Stimulated activated CD8-positive, alpha-beta memory T cell treated with anti-CD3 and anti-CD28 coated beads, Interleukin-12 subunit alpha, Interleukin-12 subunit beta, amount 100 ng/mL, for 1 hour (primary cell): ENCODE measurements at places on chromosomes 6 and 20.

DNA sequence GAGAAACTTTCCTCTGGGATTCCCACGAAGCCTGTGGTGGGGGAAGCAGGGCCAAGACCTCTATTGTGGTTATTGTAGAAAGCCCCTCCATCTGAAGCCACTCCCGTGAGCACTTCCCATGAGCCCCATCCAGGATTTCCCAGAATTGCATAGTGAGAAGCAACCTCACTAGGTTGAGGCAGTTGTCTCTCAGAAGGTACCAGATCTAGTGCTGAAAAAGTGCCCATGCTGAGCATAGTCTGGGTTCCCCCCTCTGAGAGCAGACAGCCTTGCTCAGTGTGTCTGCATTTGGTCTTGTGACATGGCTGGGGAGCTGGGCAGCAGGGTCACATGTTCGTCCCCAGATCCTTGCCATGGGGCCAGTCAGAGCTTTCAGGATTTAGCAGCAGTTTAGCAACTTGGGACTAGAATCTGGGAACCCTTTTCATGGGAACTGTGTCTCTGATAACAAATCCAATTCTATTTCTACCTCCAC lies 38.6 kb downstream of the SLC9A8 start:
- no peak for DNase-seq

DNA sequence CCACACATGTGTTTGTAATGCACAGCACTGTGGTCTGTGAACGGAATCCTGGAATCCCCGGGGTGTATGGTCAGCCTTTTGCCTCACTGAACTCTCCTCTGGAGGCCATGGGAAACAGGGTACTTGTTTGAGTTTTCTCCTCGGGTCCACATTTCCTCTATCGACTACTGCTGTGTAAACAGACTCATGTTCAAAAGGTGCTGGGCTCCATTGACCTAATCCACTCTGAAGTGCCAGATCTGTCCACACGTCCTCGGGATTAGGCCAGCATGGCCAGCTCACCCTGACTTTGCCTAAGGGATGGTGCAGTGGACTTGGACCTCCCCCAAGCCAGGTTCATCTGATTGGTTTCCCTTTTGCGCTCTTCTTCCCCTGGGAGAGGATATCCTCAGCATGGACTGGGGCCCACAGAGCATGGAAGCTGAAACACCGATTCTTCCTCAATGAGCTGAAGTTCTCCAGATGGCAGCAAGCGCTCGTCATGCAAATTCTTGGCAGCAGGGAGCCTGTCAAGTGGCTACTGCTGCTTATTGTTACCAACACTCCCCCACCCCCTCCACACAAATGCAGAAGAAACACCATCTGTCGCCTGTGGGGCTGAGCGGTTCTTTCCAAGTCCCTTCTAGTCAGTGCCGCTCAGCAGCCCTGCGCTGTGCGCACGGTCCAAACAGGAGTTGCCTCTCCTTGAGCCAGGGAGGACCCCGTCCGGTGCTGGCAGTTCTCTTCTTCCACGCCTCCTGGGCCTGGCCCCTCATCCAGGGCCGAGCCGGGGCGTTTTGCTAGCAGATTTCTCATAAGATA lies 292.6 kb upstream of the MARCKS start:
- DNase-seq, result no peak

- DNase-seq, result no peak
These were observed 104.2 kb downstream of the AGPAT4 start for GRCh38 chr6:161169696-161170095.

- no peak for DNase-seq
These were observed 1.9 kb downstream of the NOL7 start for GRCh38 chr6:13617066-13617465.

- no peak for DNase-seq
These were observed 87.3 kb downstream of the FAM120B start for GRCh38 chr6:170393807-170394399.

GRCh38 chr20:40173872-40174271 lies 515.2 kb downstream of the MAFB start:
- no peak for DNase-seq

GRCh38 chr20:2663364-2663886 lies 591 bp downstream of the IDH3B start:
- no peak for DNase-seq

GRCh38 chr6:57313711-57314471 lies 3.5 kb upstream of the PRIM2 start:
- DNase-seq, result no peak

DNA sequence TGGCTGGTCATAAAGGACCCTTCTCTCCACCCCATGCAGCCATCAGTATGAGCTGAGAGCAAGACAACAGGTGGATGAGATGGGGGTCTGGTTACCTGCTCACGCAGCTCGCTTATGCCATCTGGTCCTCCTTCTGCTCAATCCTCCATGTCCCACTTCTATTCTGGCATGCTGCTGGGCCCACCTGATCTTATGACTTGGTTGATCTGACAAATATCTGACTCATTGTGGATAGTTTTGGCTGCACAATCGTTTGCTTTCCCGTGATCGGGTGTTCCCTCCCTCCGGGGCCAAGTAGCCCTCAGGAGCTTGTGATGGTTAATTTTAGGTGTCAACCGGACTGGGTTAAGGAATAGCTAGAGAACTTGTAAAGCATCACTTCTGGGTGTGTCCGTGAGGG lies 26.6 kb upstream of the ELMO2 start:
- no peak for DNase-seq

DNA sequence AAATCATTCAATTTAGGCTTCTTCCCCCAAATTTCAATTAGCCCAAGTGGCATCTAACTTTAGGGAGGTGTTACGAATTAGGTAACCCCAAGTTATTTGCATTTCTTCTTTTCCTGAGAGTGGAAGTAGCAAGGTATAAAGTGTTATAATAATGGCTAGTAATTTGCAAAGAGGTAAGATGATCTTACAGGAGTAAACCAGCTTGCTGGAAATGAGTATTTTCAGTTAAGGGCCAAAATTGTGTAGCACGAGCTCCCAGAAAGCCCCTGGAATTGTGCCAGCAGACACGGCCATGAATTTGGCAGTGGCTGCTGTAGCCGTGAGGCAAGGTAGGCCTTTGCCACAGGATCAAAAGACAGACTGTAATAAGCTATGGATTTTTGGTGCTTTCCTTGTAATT lies 38.0 kb downstream of the CITED2 start:
- no peak for DNase-seq

DNA sequence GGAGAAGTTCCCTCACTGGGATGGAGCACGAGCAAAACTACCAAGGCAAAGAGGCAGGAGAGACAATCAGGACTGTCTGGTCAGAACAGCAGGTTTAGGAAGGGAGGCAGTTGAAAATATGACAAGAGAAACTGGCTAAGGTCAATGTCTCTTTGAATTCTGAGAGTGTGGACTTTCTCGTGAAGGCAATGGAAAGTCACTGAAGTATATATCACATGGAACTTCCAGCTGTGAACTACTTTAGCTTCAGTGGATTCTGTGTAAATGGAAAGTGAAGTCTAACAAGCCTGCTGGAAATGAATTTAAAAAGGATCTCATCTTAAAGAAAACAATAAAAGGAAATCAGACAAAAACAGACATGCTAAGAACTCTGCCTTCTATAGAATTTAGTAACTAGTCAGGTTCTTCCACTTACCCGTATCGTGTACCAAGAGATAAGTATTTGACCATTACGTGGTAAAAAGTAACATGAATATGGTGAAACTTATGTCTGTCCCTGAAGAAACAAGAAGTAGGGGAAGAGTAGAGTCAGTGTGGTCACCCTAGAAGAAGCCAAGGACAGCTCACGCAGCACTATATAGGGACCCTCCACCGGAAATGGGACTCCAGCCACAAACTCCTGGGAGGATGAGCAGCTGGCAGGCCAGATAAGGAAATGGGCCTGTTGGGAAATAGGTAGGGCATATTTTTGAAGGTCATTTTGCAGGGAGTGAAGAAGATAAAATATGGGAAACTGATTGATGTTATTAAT lies 123.4 kb downstream of the MAP7 start:
- no peak for DNase-seq

- DNase-seq, result no peak
These were observed 19.6 kb downstream of the LEMD2 start for GRCh38 chr6:33769248-33769821.

DNA sequence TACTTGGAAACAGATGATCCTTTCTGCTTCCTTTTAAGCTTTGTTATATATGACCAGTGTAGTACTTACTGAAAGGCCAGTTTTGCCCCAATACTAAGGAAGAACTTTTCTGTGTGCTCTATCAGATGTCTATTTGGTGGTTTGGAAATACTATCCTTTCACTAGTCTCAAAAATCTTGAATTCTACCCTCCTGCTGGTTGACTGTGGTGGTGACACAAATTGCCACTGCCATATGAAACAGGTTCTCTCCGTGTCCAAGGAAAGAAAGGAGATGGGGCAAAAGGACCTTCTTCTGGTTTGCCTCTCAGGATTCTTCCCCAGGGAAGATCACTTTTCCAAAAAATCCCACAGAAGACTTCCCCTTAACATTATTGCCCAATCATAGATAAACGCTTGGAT lies 6.2 kb downstream of the GJE1 start:
- no peak for DNase-seq

DNA sequence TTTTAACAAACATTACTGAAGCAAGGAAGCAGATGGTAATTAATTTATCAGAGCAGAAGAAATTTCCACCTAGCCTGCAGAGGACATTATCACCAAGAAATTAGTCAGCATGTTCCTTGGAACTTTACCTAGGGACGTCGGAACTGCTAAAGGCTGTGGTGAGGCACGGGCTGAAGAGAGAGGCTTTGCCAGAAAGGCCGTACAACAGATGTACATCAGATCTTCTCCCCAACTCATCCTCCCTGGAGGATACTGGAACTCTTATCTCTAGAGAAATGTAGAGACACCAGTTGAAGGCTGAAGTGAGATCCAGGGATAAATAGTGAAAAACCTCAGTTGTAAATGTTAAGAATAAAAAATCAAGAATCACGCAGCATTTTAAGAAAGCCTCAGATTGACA lies 257.1 kb downstream of the SAMD5 start:
- no peak for DNase-seq

- no peak for DNase-seq
These were observed 485.4 kb upstream of the MANEA start for GRCh38 chr6:95091823-95092436.

GRCh38 chr6:35343092-35343834 lies 905 bp downstream of the PPARD start:
- DNase-seq, result no peak

- DNase-seq, result no peak
These were observed 19.8 kb upstream of the MYLIP start for GRCh38 chr6:16108921-16109658.

GRCh38 chr6:166999145-166999883 lies at the start of gene CEP43:
CEP43 (plus strand) TSS chr6:166999397; CDS start chr6:166999413, 16 bp downstream.
- peak; percentile 82 for DNase-seq

- DNase-seq, result no peak
These were observed 145.5 kb upstream of the RNF24 start for GRCh38 chr20:4160761-4161305.

- DNase-seq, result no peak
These were observed 57.4 kb downstream of the PRL start for GRCh38 chr6:22239261-22239921.

GRCh38 chr6:126374372-126374771 lies 34.5 kb downstream of the CENPW start:
- no peak for DNase-seq

DNA sequence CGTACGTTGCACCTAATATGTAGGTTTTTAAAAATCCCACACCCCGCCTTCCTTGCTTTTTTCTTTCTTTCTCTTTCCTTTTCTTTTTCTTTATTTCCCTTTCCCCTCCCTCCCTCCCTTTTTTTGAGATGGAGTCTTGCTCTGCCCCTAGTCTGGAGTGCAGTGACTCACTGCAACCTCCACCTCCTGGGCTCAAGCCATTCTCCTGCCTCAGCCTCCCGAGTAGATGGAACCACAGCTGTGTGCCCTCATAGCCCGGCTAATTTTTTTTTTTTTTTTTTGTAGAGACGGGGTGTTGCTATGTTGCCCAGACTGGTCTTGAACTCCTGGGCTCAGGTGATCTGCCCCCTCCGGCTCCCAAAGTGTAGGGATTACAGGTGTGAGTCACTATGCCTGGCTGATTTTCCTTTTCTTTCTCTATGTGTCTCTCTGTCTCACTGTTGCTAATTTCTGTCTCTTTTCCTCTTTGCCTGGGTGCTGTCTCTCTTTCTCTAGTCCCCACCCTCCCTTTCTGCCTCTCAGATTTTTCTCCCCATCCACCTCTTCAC lies 61.2 kb downstream of the SRC start:
- no peak for DNase-seq

DNA sequence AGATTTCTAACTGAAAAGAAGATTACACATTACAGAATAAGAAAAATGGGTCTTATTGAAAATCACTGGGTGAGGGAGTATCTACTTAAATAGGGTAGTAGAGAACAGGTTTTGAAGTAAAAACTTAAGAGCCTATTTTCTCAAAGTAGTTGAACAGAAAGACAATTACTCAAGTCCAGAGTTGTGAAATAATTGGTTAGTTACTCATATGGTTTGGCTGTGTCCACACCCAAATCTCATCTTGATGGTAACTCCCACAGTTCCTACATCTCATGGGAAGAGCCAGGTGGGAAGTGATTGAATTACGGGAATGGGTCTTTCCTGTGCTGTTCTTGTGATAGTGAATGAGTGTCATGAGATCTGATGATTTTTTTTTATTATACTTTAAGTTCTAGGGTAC lies 1035.3 kb upstream of the GJE1 start:
- no peak for DNase-seq

DNA sequence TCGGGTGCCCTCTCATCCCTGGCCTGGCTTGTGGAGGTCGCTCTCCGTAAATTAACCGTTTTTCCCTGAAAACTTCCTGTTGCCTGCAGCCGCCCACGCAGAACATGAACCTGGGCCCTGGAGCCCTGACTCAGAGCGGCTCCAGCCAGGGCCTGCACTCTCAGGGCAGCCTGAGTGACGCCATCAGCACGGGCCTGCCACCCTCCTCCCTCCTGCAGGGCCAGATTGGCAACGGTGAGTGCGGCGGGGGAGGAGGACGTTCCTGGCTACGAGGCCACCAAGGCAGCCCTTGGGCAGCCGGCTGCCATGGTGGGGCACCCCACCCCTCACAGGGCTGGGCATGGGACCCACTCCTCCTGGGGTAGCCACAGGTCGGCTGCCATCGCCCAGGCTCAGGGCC lies 17.8 kb downstream of the SS18L1 start:
- DNase-seq, result no peak

GRCh38 chr6:85416049-85416448 lies 33.8 kb upstream of the NT5E start:
- DNase-seq, result no peak

- no peak for DNase-seq
These were observed 44.8 kb downstream of the TCP11 start for GRCh38 chr6:35096129-35096862.

GRCh38 chr6:116390581-116390980 lies 19.8 kb downstream of the DSE start:
- no peak for DNase-seq

DNA sequence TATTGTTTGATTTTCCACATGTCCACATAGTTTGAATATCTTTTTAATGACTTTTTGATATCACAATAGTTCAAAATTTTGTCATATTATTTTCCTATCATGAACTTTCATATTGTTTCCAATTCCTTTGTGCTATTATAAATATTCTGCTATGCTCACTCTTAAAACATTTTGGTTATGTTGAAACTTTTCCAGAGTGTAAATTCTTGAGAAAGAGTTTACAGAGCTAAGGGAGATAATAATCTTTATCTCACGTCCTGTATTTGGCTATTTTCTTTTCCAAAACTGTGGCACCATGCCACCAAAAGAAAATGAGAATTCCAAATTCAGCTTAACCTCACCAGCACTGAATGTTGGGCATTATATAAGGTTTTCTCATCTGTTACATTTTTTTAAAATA lies 210.9 kb downstream of the TFAP2B start:
- no peak for DNase-seq
